Spleen (tissue), 13 donors: ENCODE measurements at places on chromosomes 1 and 21.

DNA sequence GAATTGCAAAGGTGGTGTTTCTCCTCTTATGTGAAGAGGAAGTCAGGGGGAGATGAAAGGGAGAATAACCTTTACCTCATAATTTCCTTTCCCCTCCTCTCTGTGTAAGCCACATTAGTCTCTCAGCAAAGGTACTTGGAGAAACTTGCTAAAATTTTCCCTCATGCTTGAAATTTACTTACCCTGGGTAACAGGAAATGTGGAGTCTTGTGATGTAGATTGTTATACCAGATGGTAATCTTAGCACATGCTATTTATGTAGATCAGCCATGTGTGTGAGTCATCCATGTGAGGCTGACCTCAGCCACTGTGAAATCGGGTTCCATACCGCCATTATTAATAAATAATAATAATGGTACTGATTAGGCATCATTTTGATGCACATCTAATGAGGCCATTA, 128.4 kb downstream of the TGFB2 start:
- no peak for DNase-seq

- no peak for DNase-seq
Measured at GRCh38 chr1:91707890-91708218, 178.1 kb downstream of the TGFBR3 start.

GRCh38 chr1:166272851-166273250, 106.0 kb upstream of the FAM78B start:
- DNase-seq: no peak

- DNase-seq: no peak
Measured at GRCh38 chr1:29856340-29857114, 620.2 kb downstream of the PTPRU start.

DNA sequence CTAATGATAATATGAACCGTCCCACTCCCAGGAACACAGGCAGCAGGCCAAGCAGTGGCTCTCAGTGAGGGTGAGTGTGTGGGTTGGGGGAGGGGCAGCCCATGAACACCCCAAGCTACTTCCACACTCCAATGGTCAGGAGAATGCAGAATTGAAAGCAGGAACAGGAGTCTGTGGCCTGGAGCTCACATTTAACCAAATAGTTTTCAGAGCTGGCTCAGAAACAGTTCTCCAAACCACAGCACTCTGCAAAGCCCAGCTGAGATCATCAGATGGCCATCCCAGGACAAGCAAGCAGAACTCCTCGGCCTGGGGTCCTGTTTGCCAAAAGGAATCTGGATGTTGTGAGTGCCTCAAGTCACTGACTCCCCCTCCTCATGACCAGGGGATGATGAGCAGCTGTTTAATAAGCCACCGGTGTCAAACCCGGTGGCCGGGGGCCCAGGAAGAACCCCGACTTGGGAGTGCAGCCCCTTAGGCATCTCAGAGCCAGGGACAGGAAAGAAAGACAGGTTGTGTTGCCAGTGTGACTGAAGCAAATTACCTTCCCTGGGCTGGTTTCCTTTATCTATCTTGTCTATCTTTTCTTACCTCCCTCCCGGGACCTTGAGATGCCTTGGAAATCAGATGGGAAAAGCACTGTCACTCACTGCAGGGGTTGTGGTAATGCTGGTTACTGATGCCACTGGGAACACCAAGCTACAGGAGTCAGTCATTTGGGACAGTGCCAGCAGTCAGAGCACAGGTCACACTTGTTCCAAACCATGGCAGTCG, 20.4 kb downstream of the DEGS1 start:
- DNase-seq: peak; percentile 84
